A375 (cell line): ENCODE measurements at places on chromosomes 12 and 14. TPM values are rescaled to one million over a fixed set of nuclear protein-coding genes. Genes with fewer than 3 reads are reported as not detected.

Gene BMP4
- total RNA-seq, result 3.0 and 3.4 TPM in 2 replicates

Gene SCN8A
- total RNA-seq, result 2.0 and 5.9 TPM in 2 replicates

Gene PSMD9
- total RNA-seq, result 120 and 122 TPM in 2 replicates

Gene SAMD15
- total RNA-seq, result 2.6 and 5.8 TPM in 2 replicates

Gene RPL10L
- total RNA-seq, result 0.19 TPM in 1 of 2 replicates, not detected in the other
